ENCODE measurements at places on chromosomes 1 and 21.

DNA sequence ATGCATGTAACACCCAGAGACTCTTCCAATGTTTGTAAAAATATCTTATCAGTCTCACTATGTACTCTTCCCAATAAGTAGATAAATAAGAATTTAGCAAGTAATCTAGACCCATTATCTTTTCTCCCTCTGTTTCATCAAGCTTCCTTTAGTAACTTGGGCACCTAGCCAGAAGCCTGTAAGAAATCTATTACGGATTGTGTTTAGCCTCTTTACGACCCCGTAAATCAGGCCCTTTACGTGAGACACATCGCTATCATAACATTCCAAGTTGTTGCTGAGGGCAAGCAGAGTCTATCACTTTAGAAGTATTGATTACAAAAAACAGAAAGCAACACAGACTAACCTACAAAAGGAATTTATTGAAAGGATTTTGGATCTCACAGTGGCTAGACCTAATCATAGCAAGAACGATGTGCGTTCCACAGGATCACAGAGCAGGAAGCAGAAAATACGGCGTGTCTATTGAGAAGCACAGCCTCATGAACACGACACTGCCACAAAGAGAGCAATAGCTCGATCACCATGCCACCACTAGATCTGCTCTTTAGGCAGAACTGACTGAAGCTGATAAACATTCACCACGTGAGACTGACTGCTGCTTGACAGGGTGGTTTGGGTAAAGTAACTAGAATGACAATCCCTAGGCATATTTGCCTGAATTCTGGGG lies 922.1 kb downstream of the AMY1C start:
- no peak for DNase-seq

GRCh38 chr1:33163621-33164519 lies 18.0 kb downstream of the TRIM62 start:
- no peak for DNase-seq

- DNase-seq = no peak
Observed at GRCh38 chr1:53280496-53280895, 42.2 kb upstream of the MAGOH start.

- no peak for DNase-seq
Observed at GRCh38 chr1:226676381-226676780, 62.7 kb downstream of the ITPKB start.

GRCh38 chr1:180143359-180143758 lies 11.3 kb upstream of the QSOX1 start:
- no peak for DNase-seq

Data from dorsolateral prefrontal cortex (tissue), 122 donors.